ENCODE measurements at places on chromosomes 1 and 21. TPM values are rescaled to one million over a fixed set of nuclear protein-coding genes. Genes with fewer than 3 reads are reported as not detected.

GRCh38 chr1:97138515-97139032 lies 417.0 kb downstream of the PTBP2 start:
- no peak overlapping the region for H3K4me3 ChIP-seq
- no peak for DNase-seq
- H3K36me3 ChIP-seq: no peaks in the 10 kb centered on the region
- no peak overlapping the region for H3K27ac ChIP-seq

Gene WNT2B
- 0.13 TPM for total RNA-seq

Gene CEP104
- total RNA-seq: 45.0 TPM

- H3K36me3 ChIP-seq: no peaks in the 10 kb centered on the region
- H3K4me1 ChIP-seq: no peaks in the 10 kb centered on the region
- H3K27me3 ChIP-seq: no peaks in the 10 kb centered on the region
- no peak for DNase-seq
- no peak overlapping the region for H3K27ac ChIP-seq
Measured at GRCh38 chr1:193763266-193763665, 576.9 kb upstream of the B3GALT2 start.

DNA sequence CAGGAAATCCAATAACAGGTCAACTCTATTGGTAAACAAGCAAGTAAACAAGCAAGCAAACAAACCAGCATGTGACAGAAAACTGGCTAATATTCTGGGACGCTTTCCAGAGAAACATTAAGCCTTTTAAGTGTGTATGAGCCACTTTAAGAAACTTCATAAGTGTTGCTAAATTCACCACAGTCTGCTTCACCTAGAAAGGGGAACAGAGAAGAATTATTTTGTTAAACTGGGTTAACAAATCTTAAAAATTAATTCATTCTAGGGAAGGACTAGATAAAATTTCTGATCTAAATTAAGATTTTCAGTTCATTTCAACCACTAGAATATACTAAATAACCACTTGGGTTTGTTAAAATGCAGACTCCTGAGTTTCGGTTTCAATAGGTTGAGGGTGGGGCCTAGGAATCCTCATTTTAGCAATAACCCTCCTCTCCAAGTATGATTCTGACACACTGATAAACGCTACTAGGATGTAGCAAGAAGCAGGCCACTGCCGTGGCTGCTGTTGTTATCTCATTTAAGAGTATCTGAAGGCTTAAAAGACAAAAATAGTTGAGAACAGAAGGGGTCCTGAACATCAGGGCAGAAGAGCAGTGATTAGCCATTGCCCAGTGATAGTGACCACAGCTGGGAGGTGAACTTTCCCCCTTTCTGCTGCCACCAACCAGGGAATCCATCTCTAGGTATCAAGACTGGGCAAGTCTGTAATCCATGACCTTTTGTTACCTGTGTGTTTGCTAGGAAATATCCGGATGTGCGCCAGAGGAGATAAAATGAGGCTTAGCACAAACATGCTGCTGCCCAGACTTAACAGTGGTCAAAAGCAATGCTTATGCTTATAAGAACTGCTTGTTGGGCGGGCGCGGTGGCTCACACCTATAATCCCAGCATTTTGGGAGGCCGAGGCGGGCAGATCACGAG lies 11.2 kb downstream of the CREG1 start:
- DNase-seq: no peak
- H3K27me3 ChIP-seq: no peaks in the 10 kb centered on the region
- no peak overlapping the region for H3K4me3 ChIP-seq
- H3K36me3 ChIP-seq: peaks cover 12% of the 10 kb centered on the region
- no peaks in the 10 kb centered on the region for H3K4me1 ChIP-seq

GRCh38 chr21:36630485-36631206 lies 68.3 kb upstream of the SIM2 start:
- no peaks in the 10 kb centered on the region for H3K36me3 ChIP-seq
- no peak overlapping the region for H3K27ac ChIP-seq
- DNase-seq: peak; percentile 32
- no peak overlapping the region for H3K4me3 ChIP-seq

DNA sequence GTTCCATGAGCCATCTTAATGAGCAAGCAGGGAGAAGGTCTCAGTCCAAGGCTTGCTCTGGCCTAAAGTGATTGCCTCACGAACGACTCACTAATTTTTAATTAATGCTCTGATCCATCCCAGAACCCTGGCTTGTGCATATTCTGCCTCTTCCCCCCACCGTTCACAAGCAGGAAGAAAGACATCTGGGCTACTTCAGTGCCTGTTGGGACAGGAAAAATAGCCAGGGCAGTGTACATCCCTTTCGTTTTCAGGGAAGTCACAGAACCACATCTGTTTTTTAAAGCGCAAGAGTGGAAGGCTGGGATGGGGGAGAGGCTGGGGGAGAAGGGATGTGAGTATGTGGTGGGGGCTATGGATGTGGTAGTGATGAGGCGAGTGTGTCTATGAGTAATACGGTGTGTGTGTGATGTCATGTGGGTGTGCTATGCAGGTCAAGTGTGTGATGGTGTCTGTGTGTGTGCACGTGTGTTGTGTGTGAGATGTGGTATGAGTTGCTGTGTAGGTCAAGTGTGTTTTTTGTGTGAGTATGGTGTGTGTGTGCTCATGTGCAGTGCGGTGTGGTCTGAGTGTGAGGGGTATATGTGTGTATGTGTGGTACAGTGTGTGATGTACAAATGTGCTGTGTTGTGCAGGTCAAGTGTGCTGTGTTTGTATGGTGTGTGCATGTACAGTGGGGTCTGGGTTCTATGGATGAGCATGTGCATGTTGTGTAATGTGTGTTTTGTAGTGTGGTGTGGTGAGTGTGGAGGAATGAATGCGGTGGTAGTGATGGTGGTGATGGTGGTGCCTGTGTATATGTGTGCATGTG lies 64.9 kb upstream of the SYT6 start:
- no peaks in the 10 kb centered on the region for H3K36me3 ChIP-seq
- no peaks in the 10 kb centered on the region for H3K4me1 ChIP-seq
- no peak for DNase-seq
- no peak overlapping the region for H3K27ac ChIP-seq
- no peaks in the 10 kb centered on the region for H3K27me3 ChIP-seq

GRCh38 chr1:84020151-84020550 lies 21.2 kb upstream of the TTLL7 start:
- H3K36me3 ChIP-seq: no peaks in the 10 kb centered on the region
- H3K4me1 ChIP-seq: no peaks in the 10 kb centered on the region
- H3K27me3 ChIP-seq: no peaks in the 10 kb centered on the region

- no peaks in the 10 kb centered on the region for H3K27me3 ChIP-seq
- peak overlapping the region; percentile 47 for H3K27ac ChIP-seq
- DNase-seq: peak; percentile 79
Measured at GRCh38 chr1:27366113-27366410, 699 bp downstream of the MAP3K6 start.

DNA sequence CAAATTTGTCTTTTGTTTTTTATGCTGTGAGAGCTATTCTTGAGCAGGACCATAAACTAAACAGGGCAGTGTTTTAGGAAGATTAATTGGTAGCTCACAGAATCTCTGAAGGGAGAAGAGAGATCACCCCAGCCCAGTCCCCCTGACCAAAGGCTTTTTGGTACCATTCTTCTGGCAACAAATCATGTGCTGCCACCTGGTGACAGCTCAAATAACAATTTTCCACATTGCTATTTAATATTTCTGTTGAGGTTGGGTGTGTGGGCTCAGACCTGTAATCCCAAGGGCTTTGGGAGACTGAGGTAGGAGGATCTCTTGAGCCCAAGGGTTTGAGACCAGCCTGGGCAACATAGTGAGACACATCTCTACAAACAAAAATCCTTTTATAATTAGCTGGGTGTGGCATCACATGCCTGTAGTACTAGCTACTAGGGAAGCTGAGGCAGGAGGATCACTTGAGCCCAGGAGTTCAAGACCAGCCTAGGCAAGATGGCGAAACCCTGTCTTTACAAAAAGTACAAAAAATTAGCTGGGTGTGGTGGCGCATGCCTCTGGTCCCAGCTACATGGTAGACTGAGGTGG lies 2.2 kb upstream of the TESK2 start:
- H3K27me3 ChIP-seq: no peaks in the 10 kb centered on the region
- H3K36me3 ChIP-seq: no peaks in the 10 kb centered on the region
- DNase-seq: peak; percentile 34
- H3K4me1 ChIP-seq: peaks cover 14% of the 10 kb centered on the region

Gene C1orf21
- 8.2 TPM for total RNA-seq

Gene OLFML2B
- 0.22 TPM for total RNA-seq

- no peak for DNase-seq
- no peaks in the 10 kb centered on the region for H3K4me1 ChIP-seq
- no peaks in the 10 kb centered on the region for H3K36me3 ChIP-seq
- no peak overlapping the region for H3K4me3 ChIP-seq
Measured at GRCh38 chr1:94345148-94345721, 73.0 kb upstream of the ABCD3 start.

DNA sequence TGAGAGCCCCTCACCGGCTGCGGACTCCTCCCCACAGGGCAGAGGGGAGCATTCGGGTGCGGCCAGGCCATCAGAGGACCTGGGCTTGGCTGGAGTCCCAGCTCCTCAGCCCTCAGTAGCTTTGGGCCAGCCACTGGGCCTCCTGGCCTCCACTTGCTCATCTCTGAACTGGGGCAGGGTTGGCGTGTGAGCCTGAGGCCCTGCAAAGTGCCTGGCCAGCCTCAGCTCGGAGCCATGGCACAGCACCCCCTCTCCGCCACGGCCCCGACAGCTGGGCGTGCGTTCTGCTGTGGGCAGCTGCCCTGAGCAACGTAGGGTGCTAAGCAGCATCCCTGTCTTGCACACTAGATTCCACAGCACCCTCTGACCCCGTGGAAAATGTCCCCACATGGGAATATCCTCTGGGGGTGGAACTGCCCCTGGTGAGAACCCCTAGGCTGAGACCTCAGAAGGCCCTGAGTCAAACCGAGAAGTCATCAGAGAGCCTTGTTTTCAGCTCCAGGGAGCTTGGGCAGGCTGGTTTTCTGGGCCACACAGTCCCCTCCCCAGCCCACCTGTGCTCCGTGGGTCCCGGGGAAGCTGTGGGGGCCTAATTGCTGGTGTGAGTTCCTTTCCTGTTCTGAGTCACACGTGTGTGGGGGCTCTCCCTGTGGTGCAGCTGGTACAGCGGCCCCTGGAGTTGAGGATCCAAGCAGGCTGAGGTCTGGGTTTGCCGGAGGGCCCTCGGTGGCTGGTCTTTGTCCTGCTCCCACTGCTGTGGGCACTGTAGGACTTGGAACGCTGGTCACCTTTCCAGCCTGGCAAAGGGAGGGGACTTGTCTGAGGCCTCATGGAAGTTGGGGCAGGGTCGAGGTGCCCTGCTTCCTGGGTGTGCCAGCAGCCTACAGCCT lies 24.5 kb downstream of the TP73 start:
- H3K4me1 ChIP-seq: peaks cover 6% of the 10 kb centered on the region
- H3K4me3 ChIP-seq: no peak overlapping the region
- DNase-seq: no peak
- H3K27me3 ChIP-seq: no peaks in the 10 kb centered on the region
- H3K36me3 ChIP-seq: no peaks in the 10 kb centered on the region
- no peak overlapping the region for H3K27ac ChIP-seq

Gene SELL
- 48.5 TPM for total RNA-seq

DNA sequence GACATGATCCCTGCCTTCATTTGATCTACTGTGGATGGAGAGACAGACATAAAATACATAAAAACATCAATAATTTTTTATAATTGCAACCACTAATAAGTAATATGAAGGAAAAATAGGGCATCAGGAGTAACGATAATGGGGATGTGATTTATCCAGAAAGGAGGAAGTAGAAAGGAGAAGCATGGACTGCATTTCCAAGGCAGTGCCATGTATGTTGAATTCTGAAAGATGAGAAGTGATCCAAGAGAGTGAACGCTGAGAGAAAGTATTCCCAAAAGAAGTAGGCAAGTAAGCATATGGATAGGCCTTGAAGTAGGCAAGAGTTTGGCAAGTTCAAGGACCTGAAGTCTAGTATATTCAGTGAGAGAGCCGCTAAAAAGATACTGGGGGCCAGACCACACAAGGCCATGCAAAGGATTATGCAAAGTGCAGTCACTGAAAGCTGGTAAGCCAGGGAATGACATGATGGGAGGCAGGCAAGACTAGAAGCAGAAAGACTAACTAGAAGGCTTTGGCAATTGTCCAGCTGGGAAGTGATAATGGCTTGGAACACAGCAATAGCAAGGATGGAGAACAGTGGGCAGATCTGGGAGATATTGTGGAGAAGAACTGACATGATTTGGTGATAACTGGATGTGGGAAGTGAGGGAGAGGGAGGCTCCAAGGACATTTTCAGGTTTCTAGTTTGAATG lies 85.9 kb downstream of the TM2D1 start:
- H3K36me3 ChIP-seq: no peaks in the 10 kb centered on the region
- H3K27ac ChIP-seq: no peak overlapping the region
- H3K27me3 ChIP-seq: no peaks in the 10 kb centered on the region
- DNase-seq: no peak
- no peaks in the 10 kb centered on the region for H3K4me1 ChIP-seq

Gene PTGS2
- 3.7 TPM for total RNA-seq

Gene USH2A
- total RNA-seq: not detected

DNA sequence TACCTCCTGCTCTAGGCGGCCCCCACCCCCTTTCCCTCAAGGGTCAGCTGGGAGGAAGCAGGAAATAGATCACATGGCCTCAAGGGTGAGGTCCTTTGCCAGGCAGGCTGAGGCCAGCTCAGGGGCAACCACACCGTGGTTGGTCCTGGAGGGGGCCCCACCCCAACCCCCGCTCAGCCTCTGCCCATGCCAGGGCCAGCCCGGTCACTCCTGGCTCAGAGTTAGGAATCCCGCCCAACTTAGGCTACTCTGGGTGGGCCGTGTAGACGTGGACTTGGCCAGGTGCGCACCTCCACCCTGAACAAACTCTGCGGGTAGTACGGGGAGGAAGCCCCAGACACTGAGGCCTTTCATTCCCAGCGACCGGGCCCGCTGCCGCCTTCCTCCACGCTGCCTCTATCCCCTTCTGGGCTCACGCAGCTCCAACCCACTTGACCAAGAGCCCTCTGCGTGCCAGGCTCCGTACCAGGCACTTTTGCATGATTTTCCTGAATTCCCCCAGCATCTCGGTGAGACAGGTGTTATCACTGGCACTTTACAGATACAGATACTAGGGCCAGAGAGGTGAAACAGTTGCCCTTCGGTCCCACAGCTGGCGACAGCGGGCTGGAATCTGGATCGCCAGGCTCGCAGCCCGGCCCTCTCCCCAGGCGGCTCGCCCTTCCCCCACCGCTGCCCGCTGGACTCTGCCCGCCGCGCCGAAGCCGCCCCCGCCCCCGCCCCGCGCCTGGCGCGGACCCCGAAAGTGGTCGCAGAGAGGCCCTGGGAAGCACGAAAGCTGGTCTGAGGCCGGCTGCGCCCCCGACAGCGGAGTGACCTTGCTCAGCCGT lies 769 bp downstream of the GALE start:
- no peaks in the 10 kb centered on the region for H3K36me3 ChIP-seq
- peaks cover 20% of the 10 kb centered on the region for H3K4me1 ChIP-seq
- H3K27ac ChIP-seq: peak overlapping the region; percentile 85

DNA sequence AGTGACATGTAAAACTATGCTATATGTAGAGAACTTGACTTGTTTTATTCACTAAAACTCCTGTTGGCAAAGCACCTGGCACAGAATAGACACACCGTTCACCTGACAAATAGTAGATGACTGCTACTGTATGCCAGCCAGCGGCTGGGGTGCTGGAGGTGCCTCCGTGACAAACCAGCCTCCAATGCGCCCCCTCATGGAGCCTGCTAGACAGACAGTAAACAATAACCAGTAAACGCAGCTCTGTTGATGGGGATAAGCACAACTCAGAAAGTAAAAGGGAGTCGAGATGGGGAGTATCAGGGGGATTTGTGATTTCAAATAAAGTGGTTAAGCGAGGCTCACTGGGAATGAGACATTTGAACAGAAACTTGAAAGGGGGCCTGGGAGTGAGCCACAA lies 107.2 kb downstream of the PRDM2 start:
- no peak overlapping the region for H3K4me3 ChIP-seq
- H3K27ac ChIP-seq: no peak overlapping the region
- H3K36me3 ChIP-seq: no peaks in the 10 kb centered on the region
- no peak for DNase-seq

- H3K27me3 ChIP-seq: no peaks in the 10 kb centered on the region
- H3K36me3 ChIP-seq: no peaks in the 10 kb centered on the region
- no peak overlapping the region for H3K4me3 ChIP-seq
- peaks cover 3% of the 10 kb centered on the region for H3K4me1 ChIP-seq
- H3K27ac ChIP-seq: no peak overlapping the region
Measured at GRCh38 chr1:9852410-9853248, 28.9 kb upstream of the CLSTN1 start.
